CD4-positive, alpha-beta T cell (primary cell): ENCODE measurements at places on chromosomes 13 and 19. TPM values are rescaled to one million over a fixed set of nuclear protein-coding genes. Genes with fewer than 3 reads are reported as not detected.

- peaks cover 59% of the 10 kb centered on the region for H3K36me3 ChIP-seq
- H3K4me1 ChIP-seq, result peaks cover 11% of the 10 kb centered on the region
- no peak for DNase-seq
- no peak overlapping the region for H3K4me3 ChIP-seq
- H3K27ac ChIP-seq, result no peak overlapping the region
These were observed 14.5 kb upstream of the ISYNA1 start for GRCh38 chr19:18452386-18452785.

DNA sequence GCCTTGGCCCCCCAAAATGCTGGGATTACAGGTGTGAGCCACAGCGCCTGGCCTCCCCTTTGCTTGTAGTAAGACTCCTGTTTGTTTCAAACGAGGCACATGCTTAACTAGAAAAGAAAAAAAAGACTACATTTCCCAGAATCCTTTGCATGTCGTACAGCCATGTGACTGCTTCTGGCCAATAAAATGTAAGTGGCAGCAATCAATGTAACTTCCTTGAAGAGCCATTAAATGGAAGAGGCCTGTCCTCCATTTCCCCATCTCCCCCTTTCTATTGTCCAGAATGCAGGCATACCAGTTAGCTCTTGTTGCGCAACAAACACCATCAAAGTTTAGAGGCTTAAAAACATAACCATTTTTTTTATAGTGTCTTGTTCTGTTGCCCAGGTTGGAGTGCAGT is 10.4 kb upstream of the GPR32 start:
- no peak for DNase-seq
- H3K27ac ChIP-seq, result no peak overlapping the region
- no peak overlapping the region for H3K4me3 ChIP-seq
- H3K36me3 ChIP-seq, result no peaks in the 10 kb centered on the region
- no peaks in the 10 kb centered on the region for H3K4me1 ChIP-seq

Gene ZNF607
- total RNA-seq, result 2.2 TPM

Gene ZNF730
- total RNA-seq, result not detected

Gene FCER2
- total RNA-seq, result not detected
